ENCODE measurements at places on chromosomes 2 and 18.

DNA sequence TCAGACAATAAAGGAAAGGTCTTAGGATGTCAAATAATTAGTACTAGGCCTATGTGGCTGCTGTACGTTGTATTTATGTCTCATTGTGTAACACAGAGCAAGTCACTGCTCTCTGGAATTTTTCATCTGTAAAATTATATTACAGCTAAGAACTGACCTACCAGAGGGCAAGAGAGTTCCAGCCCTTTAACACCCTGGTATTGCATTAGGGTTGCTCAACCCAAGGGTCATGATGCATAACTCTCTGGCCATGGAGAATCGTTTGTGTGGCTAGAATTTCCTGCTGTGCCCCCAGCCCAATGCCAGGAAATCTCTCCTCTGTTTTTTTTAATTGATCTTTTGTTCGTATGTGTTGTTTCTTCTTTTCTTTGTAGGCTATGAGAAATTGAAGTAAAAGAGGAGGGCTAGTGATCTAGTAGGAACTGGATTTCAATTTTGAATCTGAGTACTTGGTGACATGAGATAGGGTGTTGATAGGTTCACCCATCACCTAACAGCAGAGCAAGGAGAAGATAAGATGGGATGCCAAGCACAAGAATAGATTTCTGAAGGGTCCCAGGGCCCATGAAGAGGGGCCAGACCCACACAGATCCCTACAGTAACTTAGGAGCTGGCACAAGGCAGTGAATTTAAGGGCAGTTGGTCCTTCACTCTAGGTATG, 571.2 kb upstream of the TNP1 start:
- DNase-seq = no peak

GRCh38 chr2:74031959-74032287, 47.2 kb downstream of the TET3 start:
- DNase-seq = no peak

GRCh38 chr2:43852196-43852730, 13.5 kb downstream of the ABCG8 start:
- DNase-seq = no peak

DNA sequence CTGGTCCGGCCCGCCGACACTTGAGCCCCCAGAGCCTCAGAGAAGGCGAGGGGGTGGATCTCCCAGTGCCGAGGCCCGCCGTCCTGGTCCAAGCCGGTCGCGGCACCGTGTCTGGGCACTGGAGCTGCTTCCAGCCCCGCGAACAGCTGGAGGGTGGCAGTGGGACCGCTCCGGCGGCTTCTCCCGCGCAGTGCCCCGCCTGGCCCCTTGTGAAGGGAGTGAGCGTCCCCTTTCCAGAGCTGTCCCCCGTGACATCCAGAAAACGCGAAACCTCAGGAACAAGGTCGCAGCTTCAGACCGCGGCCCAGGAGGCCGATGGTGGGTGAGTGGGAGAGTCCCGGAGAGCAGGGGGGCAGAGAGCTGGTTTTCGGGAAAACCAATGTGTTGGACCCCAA, 579 bp upstream of the EMX1 start:
- DNase-seq = peak; percentile 37

- no peak for DNase-seq
Measured at GRCh38 chr2:127093648-127094210, 13.2 kb downstream of the BIN1 start.

DNA sequence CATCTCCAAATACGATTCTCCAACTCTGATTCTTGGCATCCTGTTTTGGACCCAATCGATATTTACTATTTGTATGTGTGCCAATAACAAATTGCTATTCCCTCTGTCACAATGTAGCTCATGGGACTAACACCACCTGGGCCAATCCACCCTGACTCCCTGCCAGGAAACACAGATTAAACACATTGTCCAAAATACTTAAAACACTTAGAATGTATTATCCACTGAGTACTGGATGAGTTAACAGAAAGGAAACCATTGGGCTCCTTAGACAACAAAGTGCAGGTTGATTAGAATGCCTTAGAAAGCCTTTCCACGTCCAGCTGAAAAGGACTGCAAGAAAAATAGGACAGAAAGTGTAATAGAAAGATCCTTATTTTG, 79.4 kb upstream of the ARHGAP28 start:
- no peak for DNase-seq

- DNase-seq = no peak
Measured at GRCh38 chr2:60446413-60447267, 106.8 kb downstream of the BCL11A start.

DNA sequence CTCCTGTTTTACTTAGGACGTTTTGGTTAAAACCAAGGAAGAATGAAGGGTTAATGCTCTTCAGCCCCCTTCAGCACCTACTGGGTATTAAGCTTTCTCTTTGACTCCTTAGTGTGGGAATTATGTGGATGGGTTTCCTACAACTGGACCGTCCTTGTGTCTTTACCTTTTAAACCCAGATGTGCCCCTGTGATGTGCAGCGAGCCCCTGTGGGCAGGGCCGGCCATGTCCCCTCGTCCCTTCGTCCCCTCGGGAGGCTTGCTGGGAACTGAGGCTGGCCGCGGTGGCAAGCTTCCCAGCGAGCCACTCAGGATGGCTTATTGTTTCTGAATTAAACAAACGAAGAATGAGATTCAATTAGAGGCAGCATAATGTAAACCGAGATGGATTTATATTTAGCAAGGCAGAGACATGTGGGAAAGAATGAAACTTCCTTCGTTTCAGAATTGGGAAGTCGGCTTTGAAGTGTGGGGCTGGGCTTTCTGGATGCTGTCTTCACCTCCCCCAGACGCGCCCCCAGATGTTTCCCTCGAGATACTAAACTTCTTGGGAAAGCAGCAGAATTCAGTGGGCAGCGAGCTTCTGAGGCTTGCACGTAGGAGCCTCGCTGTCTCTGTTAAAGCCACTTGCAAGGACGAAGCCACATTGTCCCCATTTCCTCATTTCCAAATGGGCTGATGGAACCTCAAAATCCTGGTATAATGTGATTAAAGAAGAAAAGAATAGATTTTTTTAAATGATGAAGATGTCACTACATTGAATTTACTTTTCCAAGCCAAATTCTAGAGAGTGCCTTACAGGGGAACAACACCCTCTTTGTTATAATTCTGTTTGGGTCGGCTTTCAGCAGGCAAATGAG, 146.0 kb downstream of the VAPA start:
- DNase-seq = no peak

- no peak for DNase-seq
Measured at GRCh38 chr2:46335391-46336282, 38.4 kb downstream of the EPAS1 start.

DNA sequence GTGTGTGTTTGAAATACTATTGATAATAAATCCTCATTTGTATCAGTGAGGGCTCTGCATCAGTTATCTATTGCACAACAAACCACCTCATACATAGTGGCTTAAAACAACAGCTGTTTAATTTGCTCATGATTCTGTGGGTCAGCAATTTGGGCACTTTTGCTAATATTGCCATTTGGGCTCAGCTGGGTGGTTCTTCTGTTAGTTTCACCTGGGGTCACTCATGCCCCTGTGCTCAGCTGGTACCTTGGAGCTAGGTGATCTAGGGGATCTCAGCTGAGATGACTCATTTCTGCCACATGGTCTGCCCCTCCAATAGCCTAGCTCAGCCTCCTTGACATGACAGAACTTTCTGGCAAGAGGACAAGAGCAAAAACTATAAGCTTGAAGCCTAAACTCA, 126.3 kb downstream of the LYPD6B start:
- DNase-seq = no peak

DNA sequence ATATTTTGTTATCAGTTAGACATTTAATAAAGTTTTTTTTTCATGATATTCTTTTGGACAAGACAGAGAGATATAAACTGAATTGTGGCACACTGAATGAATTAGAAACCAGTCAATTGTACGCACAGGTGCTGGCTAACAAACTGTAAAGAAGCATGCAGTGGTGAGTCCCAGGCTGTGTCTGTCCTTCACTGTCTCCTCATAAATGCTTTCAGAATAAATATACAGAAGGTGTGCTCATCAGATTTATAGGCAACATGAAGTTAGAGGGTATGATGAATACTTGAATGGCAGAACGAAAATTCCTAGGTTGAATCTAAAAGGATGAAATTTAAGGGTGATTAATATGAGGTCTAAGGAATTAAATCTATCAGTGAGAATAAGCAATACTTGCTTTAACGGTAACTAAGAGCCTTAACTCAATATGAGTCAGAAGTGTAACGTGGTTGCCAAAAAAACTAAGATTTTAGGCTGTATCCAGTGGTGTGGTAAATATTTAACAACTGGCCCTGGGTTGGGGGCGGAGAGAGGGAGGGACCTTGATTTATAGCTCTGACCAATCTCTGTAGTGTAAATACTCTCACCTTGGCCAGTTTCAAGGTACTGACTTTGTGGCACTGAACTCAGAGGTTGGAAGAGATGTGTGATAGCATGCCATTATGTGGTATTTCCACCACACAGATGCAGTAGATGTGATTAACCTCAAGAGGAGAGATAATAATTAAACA, 41.9 kb upstream of the AAK1 start:
- DNase-seq = no peak

GRCh38 chr2:237774811-237775553, 23.6 kb upstream of the RBM44 start:
- DNase-seq = peak; percentile 34

DNA sequence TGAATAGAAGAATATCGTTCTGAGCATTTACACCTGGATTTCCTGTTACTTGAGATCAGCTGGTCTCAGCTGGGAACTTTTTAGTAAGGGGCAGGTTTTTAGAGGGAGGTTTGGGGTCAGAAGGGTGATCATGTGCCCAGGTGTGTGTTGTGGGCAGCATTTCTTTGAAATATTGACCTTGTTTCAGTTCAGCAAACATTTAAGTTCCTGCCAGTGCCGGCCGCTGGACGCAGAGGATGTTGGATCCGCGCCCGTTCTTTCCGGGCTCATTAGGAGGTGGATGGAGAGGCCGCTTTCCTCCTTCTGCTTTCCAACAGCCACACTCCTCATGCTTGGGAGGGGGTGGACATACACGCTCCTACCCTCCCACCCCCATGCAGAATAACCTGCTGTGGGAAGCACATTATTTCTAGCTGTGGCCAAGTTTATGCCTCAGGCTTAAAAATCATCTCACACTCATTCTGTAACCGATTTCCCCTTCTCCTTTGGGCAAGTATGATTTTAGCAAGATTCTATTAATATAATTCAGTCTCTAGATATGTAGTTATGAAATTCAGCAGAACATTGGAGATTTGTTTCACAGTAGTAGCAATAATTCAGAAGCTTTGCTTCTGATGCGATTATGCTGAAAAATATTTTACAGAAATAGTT, 131.4 kb downstream of the ZNF236 start:
- DNase-seq = no peak

DNA sequence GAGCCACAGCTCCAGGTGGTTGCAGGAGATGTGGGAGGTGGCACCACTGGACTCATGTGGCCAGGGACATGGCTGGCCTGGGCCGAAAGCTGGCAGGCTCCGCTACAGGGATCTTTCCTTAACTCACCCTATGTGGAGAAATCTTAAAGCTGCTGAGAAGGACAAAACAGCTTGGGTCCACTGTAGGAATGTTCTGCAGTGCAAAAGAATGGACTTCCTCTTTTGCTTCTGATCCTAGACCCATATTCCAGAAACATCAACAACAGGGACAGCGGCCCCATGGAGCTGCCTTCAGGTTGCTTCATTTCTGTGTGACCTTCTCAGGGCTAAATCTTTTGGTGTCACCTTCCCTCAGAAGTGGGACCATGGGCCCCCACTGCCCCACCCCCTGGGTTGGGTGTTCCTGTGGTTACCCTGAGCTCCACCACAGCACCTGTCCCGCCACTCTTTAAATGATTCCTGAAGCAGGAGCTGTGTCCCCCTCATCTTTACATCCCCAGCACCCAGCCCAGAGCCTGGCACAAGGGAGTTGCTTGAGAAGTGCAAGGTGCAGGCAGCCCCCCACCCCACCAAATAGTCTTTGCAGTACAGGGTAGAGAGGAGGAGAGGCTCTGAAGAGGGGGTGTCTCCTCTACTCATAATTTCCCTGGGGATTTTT, 205.8 kb downstream of the ZBTB7C start:
- no peak for DNase-seq

- no peak for DNase-seq
Measured at GRCh38 chr2:198232281-198232680, 427.9 kb downstream of the PLCL1 start.

- DNase-seq = no peak
Measured at GRCh38 chr18:23277399-23277798, 142.1 kb downstream of the CABLES1 start.

DNA sequence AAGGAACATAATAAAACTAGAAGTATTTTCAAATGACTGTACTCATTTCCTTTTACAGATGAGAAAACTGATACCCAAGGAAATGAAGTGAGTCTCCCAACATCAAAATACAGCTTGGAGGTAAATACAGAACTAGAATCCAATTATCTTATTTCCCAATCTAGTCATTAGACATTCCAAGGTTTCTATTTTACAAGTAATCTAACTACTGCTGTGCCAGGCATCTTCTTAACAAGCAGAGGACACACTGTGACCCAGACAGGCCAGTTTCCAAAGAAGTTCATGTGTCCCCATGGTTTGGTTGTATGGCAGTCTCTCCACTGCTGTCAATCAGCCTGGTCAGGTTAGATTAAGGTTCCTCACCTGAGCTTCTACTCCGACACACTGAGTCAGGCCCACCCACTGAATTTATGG, 143.5 kb downstream of the THADA start:
- DNase-seq = no peak

DNA sequence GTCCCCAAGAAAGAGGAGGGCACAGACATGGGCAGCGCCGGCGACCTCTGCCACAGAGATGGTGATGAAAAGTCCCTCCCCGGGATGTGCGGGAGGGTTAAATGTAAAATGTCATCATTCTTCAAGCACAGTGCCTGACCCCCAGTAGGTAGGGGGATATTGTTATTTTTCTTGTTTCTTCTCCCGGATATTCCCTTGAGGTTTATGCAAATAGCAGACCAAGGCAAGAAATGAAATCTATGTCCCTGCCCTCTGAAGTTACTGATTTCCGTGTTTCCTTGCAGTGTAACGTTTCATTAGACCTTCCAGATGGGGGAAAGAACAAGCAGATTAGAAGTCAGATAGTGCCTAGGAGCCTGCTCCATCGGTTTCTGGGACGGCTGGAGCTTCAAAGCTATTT, 158.3 kb downstream of the KLHL29 start:
- no peak for DNase-seq

- DNase-seq = peak; percentile 46
Measured at GRCh38 chr2:224885836-224886547, 156.3 kb downstream of the DOCK10 start.

- no peak for DNase-seq
Measured at GRCh38 chr18:53153281-53153680, 813.3 kb downstream of the DCC start.

GRCh38 chr18:46250812-46251173, 146.6 kb downstream of the HAUS1 start:
- no peak for DNase-seq
